ENCODE measurements at places on chromosomes 3 and 15.
A peak's percentile ranks its signal among the peaks of the same experiment; 100 is the strongest.

- no peak for DNase-seq
Observed at GRCh38 chr15:60540002-60540651, 61.2 kb upstream of the ICE2 start.

GRCh38 chr15:77731945-77732344 lies 99.2 kb upstream of the LINGO1 start:
- no peak for DNase-seq

- peak; percentile 37 for DNase-seq
Observed at GRCh38 chr3:20125897-20126296, 60.1 kb downstream of the SGO1 start.

- no peak for DNase-seq
Observed at GRCh38 chr3:34865346-34865745, 774.0 kb upstream of the ARPP21 start.

GRCh38 chr15:90035840-90036230 lies 34.7 kb downstream of the ZNF710 start:
- no peak for DNase-seq

DNA sequence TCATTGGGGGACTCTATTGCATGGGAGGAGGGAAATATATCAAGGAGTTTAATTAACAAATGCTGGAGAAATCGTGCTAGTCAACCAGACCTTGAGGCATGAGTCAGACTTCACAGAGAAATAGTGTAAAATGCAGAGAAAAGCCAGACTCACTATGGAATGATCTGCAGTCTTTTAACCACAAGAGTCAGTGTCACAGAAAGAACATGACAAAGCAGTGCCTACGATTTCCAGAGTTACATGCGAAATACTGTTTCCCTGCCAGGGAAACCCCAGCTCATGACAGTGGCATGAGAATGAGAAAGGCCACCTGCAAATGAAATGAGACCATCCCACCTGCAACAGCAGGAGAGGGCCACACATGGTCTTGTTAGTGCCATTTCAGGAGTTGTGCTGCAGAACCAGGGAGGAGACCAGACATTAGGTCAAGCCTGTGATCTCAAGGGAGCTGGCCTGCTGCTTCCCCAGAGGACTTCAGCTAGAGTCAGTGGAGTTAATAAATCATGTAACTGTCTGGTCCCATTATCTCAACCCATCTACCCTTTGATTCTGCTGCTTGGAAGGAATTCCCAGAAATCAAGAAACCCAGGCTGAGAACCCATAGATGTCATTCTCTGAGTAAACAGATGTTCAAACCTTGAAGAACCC lies 79.0 kb downstream of the ERC2 start:
- DNase-seq, result no peak

DNA sequence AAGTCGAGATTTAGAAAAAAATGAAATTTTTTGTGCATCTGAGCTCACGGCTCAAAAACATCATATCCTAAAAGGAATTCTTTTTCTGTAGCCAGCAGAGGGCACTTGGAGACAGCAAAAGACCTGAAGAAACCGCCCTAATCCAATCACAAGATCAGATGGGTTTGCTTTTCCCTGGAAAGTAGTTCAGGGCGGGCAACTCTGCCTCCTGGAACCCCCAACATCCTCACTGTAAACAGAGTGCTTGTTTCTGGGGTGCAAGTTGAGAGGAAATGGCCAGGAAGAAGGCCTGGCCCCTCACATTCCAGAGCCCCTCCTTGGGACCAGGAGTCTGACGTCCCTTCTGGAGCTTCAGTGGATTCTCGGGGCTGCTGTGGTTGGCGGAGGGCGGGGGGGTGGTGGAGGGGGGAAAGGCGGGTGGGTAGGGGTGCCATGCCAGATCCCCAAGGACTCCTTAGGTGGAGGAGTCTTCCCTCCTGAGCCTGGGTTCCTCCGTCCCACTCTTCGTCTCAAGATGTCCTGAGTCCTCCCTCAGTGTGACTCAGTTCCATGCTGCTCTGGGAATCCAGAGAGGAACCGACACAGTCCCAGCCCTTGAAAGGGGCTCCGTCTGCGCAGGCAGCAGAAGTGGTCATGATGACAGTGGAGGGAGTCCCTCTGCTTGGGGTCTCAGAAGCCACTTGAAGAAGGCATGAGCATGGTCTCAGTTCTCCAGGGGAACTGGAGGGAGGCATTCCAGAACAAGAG lies 35.9 kb downstream of the CCK start:
- DNase-seq, result no peak

DNA sequence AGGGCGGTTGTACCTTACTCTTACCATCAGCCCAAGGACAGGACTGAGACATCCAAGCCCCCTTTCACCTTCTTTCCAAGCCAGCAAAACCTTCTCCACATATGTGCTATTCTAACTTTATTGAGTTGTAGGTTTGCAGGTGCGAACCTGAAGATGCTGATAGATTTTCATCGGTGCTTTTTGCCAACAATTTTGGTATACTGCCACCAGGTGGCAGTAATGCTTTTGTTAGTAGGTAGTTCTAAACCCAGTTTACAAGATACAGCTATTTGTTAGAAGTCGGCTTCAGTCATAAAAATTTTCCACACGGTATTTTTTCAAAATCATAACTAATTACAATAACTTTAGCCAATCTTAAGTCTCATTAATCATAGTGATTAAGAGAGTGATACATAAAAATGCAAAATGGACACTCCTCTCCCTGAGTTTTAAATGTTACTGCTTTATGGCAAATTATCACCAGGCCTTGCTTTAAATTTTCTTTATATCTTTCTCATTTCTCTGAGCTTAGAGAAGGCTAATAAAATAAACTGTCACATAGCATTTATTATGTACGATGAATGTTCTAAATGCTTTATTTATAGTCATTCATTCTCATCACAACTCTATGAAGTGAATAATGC lies 636 bp downstream of the TBC1D21 start:
- peak; percentile 58 for DNase-seq

GRCh38 chr3:171228240-171228639 lies 201.7 kb upstream of the SLC2A2 start:
- no peak for DNase-seq

DNA sequence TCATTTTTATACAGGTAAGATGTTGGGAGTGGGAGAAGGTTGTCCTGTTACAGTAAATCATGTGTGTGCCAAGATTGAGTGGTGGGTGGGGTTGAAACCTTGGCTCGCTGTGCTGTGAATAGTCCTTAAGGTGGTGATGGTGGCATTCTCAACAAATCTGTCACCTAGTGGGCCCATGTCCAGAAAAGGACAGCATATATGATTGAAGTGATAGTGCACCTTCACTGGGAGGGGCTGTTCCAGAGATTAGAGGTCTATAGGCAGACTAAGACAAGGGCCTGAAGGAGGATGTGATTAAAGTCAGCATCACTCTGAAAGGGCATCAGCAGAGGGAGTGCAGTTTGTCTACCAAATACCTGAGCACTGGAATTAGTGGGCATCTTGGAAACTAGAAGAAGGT lies 374.2 kb upstream of the C2CD4B start:
- no peak for DNase-seq

DNA sequence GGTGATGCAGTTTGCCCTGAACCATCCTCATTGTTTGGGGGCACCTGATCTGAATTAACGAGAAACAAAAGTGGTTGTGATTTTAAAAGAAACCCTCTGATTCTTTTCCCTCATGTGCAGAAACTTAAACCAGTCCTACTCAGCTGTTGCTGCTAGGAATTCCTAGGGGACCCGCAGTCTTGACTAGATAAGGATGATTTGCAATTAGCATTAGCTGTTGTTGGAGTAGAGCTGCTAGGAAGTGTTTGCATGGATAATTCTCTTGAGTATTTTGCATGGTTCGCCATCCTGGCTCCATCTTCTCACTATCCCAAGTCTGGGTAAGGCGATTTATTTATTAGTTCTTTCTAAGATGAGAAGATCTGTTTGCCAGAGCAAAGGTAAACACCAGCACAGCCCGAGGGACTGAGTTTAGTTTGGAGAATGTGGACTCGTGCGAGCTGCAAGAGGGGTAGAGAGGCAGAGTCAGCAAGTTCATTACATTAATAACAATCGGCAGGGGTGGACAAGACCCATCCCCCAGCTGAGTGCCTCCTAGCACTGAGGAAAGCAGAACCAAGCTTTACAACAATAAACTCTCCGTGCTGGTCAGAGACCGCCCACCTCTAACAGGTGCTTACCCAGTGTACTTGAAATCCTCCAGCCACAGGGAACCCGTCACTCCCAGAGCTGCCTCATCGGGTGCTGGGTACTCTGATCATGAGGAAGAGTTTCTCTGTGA lies 4.1 kb downstream of the FGD5 start:
- no peak for DNase-seq

GRCh38 chr15:101545548-101546505 lies 56.3 kb upstream of the PCSK6 start:
- DNase-seq, result no peak

DNA sequence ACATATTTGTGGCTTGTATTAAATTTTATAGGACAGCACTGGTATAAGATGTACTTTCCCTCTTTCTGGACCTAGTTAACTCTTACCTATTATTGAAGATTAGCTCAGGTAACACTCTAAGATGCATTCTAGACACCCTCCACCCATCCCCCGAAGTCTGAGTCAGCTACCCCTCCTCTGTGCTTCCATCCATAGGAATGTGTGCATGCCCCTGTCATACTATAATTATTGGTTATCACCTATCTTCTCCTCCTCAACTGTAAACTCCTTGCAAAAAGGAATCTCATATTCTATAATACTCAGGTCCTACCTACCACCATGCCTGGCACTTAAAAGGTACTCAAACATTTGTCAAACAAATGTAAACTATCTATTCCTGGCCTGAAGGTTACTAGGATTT lies 3.0 kb downstream of the PEAK1 start:
- DNase-seq, result no peak

DNA sequence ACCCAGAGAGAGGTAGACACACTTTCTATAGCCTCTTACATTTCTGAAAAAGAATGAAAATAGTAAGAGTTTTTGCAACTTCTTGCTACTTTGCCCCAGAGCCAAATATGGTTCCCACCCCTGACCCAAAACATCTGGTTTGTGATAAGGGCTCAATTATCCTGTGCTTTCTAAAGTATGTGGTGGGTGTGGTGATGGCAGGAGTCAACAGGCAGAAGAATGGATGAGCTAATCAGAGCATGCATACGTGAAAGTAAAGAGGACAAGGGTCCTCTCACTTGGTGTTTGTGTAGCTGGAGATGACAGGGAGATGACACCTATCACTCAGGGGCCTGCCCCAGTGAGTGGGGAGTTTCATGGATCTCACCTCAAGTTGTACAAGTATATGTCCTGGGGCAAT lies 19.1 kb downstream of the KBTBD8 start:
- peak; percentile 18 for DNase-seq

DNA sequence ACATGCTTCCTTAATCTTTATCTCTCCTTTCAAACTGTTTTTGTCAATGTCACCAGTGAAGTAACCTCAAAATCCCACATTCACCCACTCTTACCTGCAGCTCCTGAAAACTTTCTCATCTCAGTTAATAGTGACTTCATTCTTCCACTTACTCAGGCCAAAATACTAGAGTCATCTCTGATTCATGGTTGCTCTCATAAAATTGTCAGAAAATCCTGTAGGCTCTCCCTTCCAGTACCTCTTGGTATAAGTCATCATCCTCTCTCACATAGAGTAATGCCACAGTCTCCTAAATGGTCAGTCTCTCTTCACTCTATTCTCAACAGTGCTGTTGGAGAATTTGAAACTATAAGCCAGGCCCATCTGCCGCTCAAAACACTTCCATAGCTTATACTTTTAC lies 34.9 kb upstream of the POU1F1 start:
- DNase-seq, result no peak

- no peak for DNase-seq
Observed at GRCh38 chr3:50271314-50271936, 2.5 kb downstream of the SEMA3B start.

DNA sequence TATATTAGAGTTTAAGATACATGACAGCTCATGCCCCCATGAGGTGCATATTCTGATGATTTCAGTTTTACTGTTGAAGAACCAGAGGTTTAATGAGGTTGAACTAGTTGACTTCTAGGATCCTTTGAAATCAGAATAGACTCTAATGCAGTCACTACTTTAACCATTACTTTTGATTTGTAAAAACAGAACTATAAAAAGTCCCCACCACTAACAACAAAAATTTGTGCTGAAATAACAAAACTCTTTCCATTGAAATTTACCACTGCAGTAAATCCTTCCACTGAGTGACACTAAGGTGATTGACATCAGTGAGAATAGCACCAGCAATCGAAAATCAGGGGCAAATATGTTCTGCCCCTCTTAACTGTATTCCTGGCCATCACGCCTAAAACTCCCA lies 214.1 kb downstream of the SHQ1 start:
- DNase-seq, result no peak

GRCh38 chr3:51686512-51687215 lies 15.6 kb downstream of the TEX264 start:
- DNase-seq, result peak; percentile 47

DNA sequence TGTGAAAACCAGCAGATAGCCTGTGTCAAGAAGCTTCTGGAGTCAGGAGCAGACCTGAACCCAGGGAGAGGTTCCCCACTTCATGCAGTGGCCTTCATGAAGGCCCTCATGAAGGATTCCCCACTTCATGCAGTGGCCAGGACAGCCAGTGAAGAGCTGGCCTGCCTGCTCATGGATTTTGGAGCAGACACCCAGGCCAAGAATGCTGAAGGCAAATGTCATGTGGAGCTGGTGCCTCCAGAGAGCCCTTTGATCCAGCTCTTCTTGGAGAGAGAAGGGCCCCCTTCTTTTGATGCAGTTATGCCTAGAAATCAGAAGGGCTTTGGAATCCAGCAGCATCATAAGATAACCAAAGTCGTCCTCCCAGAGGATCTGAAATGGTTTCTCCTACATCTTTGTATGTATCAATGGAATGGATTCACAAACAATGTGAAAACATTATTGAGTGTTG lies 103.9 kb upstream of the CHD2 start:
- no peak for DNase-seq

Data from hematopoietic multipotent progenitor cell (in vitro differentiated cells).